ENCODE measurements at places on chromosomes 13 and 19.

DNA sequence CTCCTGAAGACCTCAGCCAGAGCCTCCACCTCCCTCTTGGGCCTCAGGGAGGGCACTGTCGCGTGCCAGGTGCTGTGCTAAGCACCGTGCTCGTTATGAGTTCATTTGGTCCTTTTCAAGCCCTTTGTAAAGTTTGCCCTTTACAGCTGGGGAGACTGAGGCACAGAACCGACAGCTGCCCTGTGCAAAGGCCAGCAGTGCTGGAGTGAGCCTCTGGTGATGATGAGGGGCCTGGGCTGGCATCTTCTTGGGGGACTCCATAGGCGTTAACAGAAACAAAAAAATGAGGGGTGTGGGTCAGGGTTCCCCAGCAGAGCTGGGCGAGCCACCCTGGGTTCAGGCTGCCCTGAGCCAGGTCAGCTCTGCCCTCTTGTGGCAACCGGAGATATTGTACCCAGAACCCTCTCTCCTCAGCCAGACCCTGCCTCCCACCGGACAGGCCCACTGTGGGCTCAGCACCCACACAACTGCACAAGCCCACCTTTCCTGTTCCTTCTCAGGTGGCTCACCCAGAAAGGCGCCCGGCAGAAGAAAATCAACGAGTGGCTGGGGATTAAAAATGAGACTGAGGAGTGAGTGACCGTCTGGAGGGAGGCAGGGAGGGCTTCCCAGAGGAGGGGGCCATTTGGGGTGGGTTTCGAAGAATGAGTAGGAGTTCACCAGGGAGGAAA, 5.5 kb upstream of the IFI30 start:
- peak; percentile 45 for DNase-seq

DNA sequence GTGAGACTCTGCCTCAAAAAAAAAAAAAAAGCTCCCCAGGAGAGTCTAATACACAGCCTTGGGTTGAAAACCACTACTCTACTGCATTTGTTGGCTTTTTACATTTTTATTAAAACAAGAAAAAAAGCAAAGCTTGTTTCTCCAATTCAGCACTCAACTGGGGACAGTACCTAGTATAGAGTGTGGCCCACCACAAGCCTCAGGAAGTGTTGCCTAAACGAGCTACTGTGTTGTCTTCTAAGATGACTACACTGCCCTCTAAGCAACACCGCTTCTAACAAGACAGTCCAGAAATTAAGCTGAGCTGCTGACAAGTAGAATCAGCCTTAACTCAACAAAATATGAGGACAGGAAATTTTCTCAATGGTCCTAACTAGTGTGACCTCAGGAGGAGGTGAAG, 522.2 kb downstream of the FGF9 start:
- no peak for DNase-seq

- no peak for DNase-seq
Observed at GRCh38 chr19:31512181-31512970, 163.1 kb upstream of the TSHZ3 start.

GRCh38 chr19:4134351-4134750, 10.4 kb upstream of the MAP2K2 start:
- no peak for DNase-seq

DNA sequence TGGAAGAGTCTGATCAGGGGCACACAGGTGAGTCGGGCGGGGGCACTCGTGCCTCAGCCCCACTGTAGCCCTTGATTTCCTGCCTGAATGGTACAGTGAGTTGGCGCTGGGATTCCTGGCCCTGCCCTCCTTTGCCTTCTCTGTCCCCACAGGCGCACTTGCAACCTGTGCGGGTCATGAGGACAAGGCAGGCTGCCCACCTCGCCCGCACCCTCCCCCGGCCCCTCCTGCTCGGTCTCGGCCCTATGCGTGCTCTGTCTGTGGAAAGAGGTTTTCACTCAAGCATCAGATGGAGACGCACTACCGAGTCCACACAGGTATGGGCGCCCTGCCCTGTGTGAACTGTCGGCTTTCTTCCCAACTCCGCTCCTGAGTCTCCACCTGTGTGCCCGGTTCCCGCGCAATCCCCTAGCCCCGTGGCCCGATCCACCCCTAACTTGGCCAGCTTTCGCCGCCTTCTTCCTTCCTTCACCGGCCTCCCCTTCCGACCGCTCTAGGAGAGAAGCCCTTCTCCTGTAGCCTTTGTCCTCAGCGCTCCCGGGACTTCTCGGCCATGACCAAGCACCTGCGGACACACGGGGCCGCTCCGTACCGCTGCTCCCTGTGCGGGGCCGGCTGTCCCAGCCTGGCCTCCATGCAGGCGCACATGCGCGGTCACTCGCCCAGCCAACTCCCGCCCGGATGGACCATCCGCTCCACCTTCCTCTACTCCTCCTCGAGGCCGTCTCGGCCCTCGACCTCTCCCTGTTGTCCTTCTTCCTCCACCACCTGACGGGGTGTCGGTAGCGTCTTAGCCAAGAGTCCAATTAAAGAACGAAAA, 1.6 kb upstream of the KMT2B start:
- no peak for DNase-seq

Data from EL (cell line).